ENCODE measurements at places on chromosomes 4 and X.

DNA sequence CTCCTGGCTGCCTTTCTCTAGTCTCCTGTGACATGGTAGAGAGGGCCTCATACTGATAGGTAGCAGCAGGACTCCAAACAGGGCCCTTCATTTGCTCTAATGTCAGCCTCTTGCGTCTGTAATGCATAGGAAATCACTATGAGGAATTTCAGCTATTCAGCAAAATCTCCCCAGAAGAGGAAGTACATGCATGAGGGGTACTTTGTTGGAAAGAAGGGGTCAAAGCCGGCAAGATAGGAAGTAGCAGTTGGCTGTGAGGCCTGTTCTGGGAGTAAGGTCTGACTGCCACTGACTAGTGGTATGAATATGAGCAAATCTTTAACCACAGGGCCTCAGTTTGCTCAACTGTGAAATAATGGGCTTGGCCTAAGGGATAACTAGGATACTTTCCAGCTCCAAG, 283.2 kb downstream of the ARHGAP10 start:
- no peak for DNase-seq

- no peak for DNase-seq
Measured at GRCh38 chr4:35933901-35934300, 310.4 kb downstream of the ARAP2 start.

DNA sequence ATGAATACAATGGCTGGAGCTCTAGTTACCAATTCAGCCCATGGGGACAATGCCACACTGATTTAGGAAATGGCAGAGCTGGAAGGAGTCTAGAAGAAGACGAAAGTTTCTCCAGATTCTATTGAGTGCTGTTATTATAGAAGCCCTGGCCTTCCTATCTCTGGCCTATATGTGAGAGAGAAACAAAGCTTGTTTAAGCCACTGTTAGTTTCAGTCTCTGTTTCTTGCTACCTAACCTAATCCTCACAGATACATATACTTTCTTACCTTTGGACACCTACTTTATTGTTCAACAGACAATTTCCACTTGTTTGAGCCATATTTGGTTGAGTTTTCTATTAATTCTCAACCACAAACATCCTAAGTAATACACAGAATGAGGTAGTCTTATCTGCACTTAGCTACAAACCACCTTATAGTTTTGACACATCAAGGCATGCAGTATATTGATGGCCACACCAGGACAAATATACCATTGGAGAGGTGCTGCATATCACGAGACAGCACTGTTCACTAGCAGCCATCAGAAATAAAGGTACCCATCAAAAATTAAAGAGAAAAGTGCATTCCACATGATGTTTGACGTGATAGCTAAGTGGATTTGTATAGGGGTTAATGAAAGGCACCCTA, 190.2 kb downstream of the SMIM20 start:
- DNase-seq, result no peak

DNA sequence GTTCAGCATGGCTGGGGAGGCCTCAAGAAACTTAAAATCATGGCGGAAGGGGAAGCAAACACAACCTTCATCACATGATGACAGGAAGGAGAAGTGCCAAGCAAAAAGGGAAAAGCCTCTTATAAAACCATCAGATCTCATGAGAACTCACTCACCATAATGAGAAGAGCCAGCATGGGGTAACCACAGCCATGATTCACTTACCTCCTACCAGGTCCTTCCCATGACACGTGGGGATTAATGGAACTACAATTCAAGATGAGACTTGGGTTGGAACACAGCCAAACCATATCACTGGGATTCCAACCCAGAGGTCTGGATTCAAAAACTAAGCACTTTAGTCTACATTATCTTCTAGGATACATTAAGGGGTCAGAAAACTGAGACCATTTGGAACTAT, 609.6 kb upstream of the SPANXN1 start:
- no peak for DNase-seq

DNA sequence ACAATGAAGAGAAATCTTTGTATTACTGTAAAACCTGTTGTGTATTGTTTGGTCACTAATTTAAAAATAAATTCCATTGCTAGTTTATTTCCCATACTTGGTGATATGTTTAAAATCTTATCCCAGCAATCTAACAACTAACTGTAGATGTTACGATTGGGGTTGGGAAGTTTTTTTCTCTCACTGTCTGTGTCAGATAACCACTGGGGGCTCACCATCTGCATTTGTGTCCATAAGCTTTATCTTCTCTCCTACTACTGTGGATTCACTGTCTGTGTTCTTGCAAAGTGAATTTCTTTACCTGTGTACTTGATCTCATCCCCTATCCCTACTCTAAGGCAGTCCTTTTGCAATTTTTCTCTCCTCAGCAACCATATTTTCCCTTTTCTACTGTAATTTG, 81.3 kb downstream of the STIM2 start:
- DNase-seq, result no peak

DNA sequence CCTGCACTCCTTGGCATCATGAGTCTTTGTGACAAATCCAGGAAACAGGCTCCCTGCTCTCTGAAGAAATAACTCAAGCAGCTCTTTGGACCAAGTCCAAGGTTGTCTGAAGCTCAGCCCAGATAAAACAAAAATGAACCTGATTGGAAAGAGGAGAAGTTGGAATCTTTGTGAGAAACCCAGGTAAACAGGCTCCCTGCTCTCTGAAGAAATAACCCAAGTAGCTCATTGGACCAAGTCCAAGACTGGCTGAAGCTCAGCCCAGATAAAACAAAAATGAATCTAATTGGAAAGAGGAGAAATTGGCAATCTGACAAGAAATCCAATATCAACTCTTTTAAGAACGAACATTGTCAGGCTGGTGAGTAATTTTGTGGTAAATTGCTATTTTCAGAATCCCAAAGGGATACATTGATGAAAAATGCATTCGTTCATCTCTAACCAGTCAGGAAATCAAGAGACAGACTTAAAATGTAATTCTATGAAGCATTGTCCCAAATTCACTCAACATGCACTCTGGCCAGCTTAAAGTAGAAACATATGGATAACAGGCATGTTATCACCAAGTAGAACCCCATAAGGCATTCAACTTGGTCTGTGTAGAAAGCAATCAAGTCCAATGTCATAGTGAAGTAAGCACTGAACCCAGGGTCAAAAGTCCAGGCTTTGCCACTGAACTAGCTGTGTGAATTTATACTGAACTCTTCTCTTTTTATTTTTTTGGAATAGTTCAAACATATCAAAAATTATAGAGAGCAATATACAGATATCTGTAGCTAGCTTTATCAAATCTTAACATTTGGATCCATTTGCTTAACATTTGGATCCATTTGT, 16.8 kb upstream of the NFXL1 start:
- DNase-seq, result no peak

- DNase-seq, result no peak
Measured at GRCh38 chr4:71775449-71775848, 8.4 kb downstream of the GC start.

DNA sequence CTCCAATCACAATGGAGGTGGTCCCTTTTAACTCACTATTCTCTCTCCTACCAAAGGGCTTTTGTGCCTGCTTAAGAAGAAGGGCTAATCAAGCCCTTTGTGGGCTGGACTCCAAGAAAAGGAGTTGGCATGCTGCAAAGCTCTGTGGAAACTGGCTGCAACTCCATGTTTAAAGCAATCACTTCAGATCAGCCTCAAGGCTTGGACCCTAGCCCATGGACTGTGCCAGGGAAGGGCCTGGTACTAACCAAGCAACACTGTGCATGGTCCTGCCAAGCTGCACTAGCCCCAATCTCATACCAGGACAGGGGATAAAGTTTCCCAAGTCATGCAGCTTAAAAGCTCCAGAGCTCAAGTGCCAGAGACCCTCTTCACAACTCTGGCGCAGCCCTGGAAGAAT, 86.7 kb downstream of the ATP8A1 start:
- DNase-seq, result no peak

DNA sequence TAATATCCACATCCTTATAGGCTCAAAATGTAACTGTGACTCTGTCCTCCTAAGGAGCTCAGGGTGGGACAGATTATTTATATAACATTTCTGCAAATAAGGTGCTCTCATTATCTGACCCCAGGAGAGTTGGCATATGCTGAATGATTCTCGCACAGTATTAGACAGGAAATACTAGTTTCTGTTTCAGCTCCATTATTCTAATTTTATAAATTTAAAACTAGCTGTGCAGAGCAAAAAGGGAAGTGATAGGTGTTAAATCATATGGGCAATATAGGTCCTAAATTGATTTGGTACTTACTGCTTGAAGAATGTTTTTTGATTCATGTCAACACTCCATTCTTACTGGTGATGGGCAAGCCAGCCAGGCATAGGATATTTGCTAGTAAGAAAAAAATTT, 141.5 kb downstream of the GLRA2 start:
- no peak for DNase-seq

DNA sequence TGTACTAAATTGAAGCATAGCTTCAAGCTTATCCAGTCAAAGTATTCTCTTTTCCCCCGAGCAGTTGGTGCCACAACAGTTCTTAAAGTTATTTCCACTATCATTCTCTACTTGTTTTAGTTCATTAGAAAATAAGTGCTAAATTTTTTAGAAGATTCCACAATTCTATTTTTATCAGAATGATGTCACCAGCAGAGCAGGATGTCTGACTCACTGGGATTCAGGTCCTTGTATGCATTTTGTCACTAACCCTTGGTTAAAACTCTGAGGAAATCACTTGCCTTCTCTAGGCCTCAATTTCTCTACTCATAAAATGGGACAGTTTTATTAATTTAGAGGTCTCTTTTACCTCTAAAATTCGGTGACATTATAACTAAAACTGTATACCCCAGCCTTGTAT, 3.4 kb downstream of the DDX53 start:
- DNase-seq, result no peak

DNA sequence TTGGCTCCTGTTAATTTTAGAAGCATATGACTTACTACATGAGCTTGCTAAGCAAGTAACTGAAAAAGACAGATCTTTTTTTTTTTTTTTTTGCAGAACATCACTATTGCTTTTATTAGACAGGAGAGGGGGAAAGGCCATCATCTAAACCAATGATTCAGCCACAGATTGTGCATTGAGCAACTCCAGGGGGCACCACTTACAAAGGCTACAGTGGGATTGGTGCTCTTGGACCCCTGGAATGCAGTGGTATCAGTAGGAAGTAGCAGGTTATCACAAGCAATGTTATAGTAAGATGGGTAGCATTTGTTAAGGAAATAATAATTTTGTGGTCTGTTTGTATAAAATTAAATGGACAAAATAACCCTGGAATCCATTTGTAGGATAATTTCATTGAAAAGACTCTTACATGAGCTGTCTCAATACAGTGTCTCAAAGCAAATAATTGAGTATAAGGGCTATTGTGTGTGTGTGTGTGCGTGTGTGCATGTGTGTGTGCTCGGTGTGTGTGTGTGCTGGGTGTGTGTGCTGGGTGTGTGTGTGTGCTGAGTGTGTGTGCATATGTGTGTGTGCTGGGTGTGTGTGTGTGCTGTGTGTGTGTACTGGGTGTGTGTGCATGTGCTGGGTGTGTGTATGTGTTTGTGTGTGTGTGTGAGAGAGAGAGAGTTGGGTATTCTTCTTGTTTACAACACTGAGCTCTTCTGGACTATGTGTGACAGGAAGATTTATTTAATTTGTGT, 296.3 kb downstream of the PCDH7 start:
- no peak for DNase-seq

DNA sequence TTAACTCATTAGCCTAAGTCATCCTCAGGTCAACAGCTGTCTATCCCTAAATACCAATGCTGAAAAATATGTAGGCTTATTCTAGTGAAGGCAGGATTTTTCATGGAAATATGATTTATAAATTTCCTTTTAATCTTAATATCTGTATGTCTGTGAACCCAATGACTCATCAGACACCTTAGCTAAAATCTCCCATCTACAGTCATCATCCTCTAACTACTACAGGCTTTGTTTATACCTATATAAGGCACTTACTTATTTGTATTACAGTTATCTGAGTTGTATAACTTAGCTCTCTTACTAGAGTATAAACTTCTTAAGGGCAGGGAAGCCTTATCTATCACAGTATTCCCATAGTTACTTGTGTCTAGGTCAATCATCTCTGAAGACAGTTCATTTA, 24.2 kb downstream of the AMMECR1 start:
- no peak for DNase-seq

DNA sequence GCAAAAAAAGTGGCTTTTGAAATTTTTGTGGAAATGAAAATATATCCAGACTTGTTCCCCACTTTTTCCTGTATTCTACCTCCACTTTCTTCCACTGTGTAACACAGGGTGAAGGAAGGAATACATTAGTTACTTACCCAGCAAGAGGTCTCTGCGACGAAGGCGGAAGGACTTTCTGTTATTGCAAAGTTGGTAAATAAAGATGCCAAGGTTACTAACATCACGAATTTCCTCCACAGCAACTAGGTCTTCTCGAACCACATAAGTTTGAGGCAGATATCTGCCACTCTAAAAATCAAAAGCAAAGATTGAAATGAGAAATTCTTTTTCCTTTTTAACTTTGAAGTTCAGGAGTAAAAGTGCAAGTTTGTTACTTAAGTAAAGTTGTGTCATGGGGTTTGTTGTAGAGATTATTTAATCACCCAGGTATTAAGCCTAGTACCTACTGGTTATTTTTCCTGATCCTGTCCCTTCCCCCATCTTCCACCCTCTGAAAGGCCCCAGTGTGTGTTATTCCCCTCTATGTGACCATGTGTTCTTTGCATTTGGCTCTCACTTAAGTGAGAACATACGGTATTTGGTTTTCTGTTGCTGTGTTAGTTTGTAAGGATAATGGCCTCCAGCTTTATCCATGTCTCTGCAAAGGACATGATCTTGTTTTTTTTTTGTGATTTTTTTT, 5.8 kb downstream of the ITM2A start:
- no peak for DNase-seq

DNA sequence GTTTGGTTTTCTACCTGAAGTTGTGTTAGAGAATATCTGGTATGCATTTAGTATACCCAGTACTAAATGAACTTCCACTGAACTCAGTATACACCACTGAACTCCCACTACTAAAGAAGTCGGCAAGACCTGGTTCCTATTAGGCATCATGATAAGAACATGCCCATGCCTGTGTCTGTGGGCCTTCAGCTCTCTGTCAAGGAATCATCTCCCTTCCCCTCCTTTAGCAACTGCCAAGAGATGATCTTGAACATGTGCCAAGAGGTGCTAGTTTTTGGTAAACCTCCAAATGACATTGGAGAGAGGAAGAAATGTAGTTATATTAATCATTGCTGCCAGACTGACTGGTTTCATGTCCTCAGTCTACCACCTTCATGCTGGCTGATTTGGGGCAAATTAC, 113.2 kb downstream of the ATP10D start:
- no peak for DNase-seq

GRCh38 chrX:131595120-131595519, 51.2 kb downstream of the OR13H1 start:
- DNase-seq, result no peak

Data from stimulated activated CD4-positive, alpha-beta T cell treated with anti-CD3 and anti-CD28 coated beads, Interleukin-1b, Interleukin-23, amount 100 ng/mL, for 24 hours (primary cell).